ENCODE measurements at places on chromosomes 1 and 21. TPM values are rescaled to one million over a fixed set of nuclear protein-coding genes. Genes with fewer than 3 reads are reported as not detected.

DNA sequence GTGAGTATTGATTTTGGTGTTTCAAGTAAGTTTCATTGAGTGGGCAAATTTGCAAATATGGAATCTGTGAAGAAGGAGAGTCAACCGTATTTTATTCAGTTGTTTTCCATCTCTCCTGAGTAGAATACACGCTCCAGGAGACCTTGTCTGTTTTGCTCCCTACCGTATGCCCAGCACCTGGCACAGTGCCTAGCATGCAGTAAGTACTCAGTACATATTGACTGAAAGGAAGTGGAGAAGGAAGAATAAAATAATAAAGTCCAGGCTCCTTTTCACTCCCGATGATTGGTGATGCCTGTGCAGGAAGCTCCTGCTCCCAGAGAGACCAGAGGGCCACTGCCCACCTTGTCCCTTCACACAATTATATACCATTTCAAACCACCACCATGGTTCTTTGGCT lies 59.4 kb upstream of the NEK2 start:
- H3K4me3 ChIP-seq, result no peak overlapping the region
- H3K27ac ChIP-seq, result no peak overlapping the region
- peaks cover 30% of the 10 kb centered on the region for H3K4me1 ChIP-seq
- H3K36me3 ChIP-seq, result no peaks in the 10 kb centered on the region

Gene OLIG2
- total RNA-seq, result not detected

Gene SERINC2
- 0.16 TPM for total RNA-seq

Gene CCDC30
- 0.72 TPM for total RNA-seq

Measured in activated naive CD8-positive, alpha-beta T cell treated with anti-CD3 and anti-CD28 coated beads for 36 hours (primary cell).